Aorta (tissue), 5 donors: ENCODE measurements at places on chromosomes 11 and 22. TPM values are rescaled to one million over a fixed set of nuclear protein-coding genes. Genes with fewer than 3 reads are reported as not detected.

The CHST1 gene
- total RNA-seq: 11.0 TPM

The MMP12 gene
- total RNA-seq: 0.23 TPM

The OR51B4 gene
- total RNA-seq: not detected

The SAC3D1 gene
- 3.6 TPM for total RNA-seq

The SNX32 gene
- 2.4 TPM for total RNA-seq

The CCDC116 gene
- total RNA-seq: 1.8 TPM

The TUB gene
- total RNA-seq: 5.9 TPM

The TRIM49C gene
- not detected for total RNA-seq

The TMEM45B gene
- total RNA-seq: 0.19 TPM

The KRTAP5-5 gene
- not detected for total RNA-seq

The OR56A1 gene
- not detected for total RNA-seq

The INS gene
- 2.1 TPM for total RNA-seq

- H3K4me1 ChIP-seq: no peaks in the 10 kb centered on the region
- no peak overlapping the region for H3K4me3 ChIP-seq
- no peaks in the 10 kb centered on the region for H3K27me3 ChIP-seq
- DNase-seq: peak; percentile 62
- H3K27ac ChIP-seq: peak overlapping the region; percentile 85
Observed at GRCh38 chr11:43941257-43941994, 1.0 kb upstream of the C11orf96 start.

GRCh38 chr11:94705419-94705818 lies 62.7 kb upstream of the AMOTL1 start:
- H3K36me3 ChIP-seq: no peaks in the 10 kb centered on the region
- no peak overlapping the region for H3K4me3 ChIP-seq
- H3K27ac ChIP-seq: no peak overlapping the region
- no peak for DNase-seq
- H3K4me1 ChIP-seq: no peaks in the 10 kb centered on the region

DNA sequence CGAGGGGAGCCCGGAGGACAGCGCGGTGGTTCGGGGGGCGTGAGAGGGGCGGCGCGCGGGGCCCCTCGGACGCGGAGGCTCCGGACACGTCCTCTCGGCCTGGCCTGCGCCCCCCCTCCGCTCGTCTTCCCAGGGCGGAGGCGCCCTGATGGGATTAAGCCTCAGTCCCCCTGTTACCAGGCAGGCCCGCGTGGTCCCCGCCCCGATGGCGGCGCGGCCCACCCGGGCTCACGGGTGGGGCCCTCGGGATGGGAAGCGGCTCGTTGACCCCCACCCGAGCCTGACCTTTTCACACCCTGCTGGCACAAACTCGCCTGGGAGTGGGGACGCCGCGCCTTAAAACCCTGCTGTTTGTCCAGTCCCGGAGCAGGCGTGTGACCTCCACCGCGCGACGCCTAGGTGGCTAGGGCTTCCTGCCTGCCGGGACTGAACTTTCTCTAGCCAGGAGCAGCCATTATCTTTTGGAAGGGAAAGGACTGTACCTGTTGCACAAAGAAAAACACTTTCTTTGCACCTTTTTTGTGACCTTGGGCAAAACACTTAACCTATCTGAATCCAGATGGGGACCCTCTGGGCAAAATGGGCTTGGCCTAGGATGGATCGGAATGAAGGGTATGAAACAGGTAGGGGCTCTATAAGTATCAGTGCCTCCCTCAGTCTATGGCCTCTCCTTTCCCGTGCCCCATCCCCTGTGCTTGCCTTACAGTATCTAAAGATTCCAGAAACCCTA lies 1.0 kb downstream of the KIAA1671 start:
- no peaks in the 10 kb centered on the region for H3K4me1 ChIP-seq
- DNase-seq: peak; percentile 54
- peak overlapping the region; percentile 58 for H3K4me3 ChIP-seq
- no peak overlapping the region for H3K27ac ChIP-seq
- H3K27me3 ChIP-seq: no peaks in the 10 kb centered on the region
- no peaks in the 10 kb centered on the region for H3K36me3 ChIP-seq

GRCh38 chr11:106523921-106524320 lies 446.5 kb downstream of the AASDHPPT start:
- no peaks in the 10 kb centered on the region for H3K36me3 ChIP-seq
- H3K4me1 ChIP-seq: no peaks in the 10 kb centered on the region
- no peak for DNase-seq
- H3K4me3 ChIP-seq: no peak overlapping the region

GRCh38 chr22:45883811-45884170 lies 93.2 kb downstream of the WNT7B start:
- H3K4me1 ChIP-seq: no peaks in the 10 kb centered on the region
- DNase-seq: peak; percentile 24
- H3K27me3 ChIP-seq: no peaks in the 10 kb centered on the region
- no peak overlapping the region for H3K4me3 ChIP-seq
- no peaks in the 10 kb centered on the region for H3K36me3 ChIP-seq

DNA sequence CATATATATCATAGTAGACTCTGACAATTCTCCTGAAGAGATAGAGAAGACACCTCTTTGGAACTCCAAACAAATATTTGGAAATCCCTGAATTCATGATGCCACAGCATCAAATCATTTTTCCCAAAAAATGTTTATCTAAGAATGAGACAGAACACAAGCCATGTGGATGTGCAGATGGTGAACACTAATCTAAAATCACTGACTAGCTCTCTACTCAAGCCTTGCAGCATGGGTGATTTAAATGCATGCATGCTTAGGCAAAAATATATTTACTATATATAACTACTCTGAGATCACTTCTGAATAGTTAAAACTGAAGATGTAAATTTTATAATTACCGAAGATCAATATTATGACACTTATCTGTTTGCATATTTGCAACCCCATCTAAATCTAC lies 289.9 kb downstream of the GUCY1A2 start:
- no peak overlapping the region for H3K4me3 ChIP-seq
- DNase-seq: no peak
- no peaks in the 10 kb centered on the region for H3K27me3 ChIP-seq
- no peaks in the 10 kb centered on the region for H3K36me3 ChIP-seq
- H3K4me1 ChIP-seq: no peaks in the 10 kb centered on the region

DNA sequence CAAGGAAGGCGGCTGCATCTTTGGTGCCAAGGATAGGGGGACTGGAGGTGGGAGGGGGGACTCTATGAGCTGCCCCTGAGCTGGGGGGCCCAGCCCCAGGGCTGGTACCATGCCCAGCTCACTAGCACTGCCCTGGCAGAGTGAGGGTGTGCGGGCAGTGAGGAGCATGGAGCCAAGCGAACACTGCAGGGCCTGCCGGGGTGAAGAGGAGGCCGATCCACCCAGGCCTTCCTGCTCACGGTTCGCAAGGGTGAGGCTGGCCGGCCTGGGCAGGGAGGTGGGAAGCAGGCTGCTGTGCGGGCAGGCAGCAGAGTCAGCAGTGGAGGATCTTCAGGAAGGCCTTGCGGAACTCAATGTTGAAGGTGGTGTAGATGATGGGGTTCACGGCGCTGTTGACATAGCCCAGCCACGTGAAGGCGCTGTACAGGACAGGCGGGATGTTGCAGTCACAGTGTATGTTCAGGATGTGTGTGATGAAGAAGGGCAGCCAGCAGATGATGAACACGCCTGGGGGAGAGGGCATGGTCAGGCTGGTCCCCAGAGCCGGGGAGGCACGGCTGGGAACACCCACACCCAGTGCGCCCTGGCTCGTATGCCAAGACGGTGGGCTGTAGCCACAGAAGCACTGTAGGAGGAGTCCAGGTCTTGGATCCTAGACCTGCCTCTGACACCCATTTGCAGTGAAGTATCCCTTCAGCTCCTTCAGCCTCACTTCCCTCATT lies 23.0 kb downstream of the ANKK1 start:
- no peaks in the 10 kb centered on the region for H3K27me3 ChIP-seq
- H3K27ac ChIP-seq: no peak overlapping the region
- H3K36me3 ChIP-seq: no peaks in the 10 kb centered on the region
- peak; percentile 68 for DNase-seq
- no peaks in the 10 kb centered on the region for H3K4me1 ChIP-seq
- H3K4me3 ChIP-seq: no peak overlapping the region

- H3K4me1 ChIP-seq: no peaks in the 10 kb centered on the region
- peak within 1 kb of the TSS; percentile 60 for H3K4me3 ChIP-seq
- H3K36me3 ChIP-seq: no peaks in the 10 kb centered on the region
- peak within 1 kb of the TSS; percentile 58 for H3K27ac ChIP-seq
- no peaks in the 10 kb centered on the region for H3K27me3 ChIP-seq
Observed at GRCh38 chr11:93784145-93784934, at the start of gene MED17. Gene MED17, plus strand, starts transcription at chr11:93784282. Its CDS starts 232 bp downstream, at chr11:93784514.

DNA sequence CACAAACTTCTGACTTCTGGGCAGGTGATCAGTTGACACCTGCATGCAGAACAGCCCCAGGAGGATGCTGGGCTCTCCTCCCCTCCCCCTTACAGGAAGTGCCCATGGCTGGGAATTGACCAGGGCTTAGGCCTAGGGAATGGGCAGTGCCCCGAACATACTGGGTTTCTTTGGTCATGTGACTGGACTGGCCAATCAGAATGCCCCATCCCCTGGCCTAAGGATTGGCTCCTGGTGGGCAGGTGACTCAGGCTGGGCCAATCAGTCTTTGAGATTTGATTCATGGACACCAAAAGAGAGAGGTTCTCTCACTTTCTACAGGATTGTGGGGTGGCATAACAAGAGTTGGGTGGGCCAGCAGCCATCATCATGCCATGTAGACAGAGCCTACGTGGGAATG lies 37.1 kb downstream of the MCM5 start:
- no peak overlapping the region for H3K27ac ChIP-seq
- no peak overlapping the region for H3K4me3 ChIP-seq
- DNase-seq: no peak
- H3K27me3 ChIP-seq: no peaks in the 10 kb centered on the region
- no peaks in the 10 kb centered on the region for H3K4me1 ChIP-seq
- no peaks in the 10 kb centered on the region for H3K36me3 ChIP-seq

DNA sequence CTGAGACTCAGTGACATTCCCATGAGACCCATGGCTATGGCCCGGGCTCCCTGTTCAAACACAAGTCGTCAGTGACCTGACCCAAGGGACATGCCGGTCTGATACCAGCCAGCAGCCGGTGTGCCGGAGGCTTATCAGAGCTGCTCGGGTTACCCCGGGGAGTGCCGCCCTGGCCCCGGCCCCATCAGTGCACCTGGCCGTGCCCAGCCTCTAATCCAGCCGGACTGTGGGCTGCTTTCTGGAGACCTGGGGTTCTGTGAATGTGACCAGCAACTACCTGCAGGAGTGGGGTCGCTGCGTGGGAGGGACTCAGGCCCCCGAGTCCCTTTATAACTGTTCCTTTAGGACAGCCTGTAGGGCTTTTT lies 52.7 kb downstream of the LINC01488 start:
- H3K27ac ChIP-seq: no peak overlapping the region
- no peaks in the 10 kb centered on the region for H3K36me3 ChIP-seq
- no peaks in the 10 kb centered on the region for H3K4me1 ChIP-seq
- no peaks in the 10 kb centered on the region for H3K27me3 ChIP-seq
- H3K4me3 ChIP-seq: no peak overlapping the region
- DNase-seq: no peak

GRCh38 chr11:79110796-79111195 lies 330.0 kb downstream of the TENM4 start:
- no peak overlapping the region for H3K4me3 ChIP-seq
- no peaks in the 10 kb centered on the region for H3K4me1 ChIP-seq
- no peak for DNase-seq
- no peaks in the 10 kb centered on the region for H3K27me3 ChIP-seq

DNA sequence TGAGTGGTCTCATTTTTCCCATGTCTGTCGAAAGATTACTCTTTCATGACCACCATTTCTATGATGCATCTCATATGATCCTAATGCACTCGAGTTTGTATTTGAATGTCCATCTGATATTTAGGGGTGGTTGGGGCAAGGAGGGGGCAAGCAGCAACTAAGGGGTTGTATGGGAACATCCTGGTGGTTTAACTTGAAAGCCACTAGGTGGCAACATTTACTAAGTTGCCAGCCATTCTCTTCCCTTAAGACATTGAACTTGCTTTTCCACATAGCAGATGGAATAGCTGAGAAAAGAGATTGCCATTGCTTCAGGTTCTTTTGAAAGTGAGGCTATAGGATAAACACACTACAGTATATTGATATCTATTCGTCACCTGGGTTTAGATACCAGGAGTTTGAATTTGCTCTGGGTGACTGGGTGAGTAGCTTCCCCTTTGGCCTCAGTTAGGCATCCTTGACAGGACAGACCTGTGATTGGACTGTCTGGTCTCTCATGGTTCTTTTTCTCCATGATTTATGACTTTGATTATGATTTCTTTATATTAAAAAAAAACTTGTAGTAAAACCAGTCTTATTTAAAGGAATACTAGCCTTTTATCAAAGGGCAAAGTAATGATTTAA lies 32.4 kb downstream of the NF2 start:
- no peak for DNase-seq
- no peak overlapping the region for H3K4me3 ChIP-seq
- no peak overlapping the region for H3K27ac ChIP-seq
- no peaks in the 10 kb centered on the region for H3K4me1 ChIP-seq

DNA sequence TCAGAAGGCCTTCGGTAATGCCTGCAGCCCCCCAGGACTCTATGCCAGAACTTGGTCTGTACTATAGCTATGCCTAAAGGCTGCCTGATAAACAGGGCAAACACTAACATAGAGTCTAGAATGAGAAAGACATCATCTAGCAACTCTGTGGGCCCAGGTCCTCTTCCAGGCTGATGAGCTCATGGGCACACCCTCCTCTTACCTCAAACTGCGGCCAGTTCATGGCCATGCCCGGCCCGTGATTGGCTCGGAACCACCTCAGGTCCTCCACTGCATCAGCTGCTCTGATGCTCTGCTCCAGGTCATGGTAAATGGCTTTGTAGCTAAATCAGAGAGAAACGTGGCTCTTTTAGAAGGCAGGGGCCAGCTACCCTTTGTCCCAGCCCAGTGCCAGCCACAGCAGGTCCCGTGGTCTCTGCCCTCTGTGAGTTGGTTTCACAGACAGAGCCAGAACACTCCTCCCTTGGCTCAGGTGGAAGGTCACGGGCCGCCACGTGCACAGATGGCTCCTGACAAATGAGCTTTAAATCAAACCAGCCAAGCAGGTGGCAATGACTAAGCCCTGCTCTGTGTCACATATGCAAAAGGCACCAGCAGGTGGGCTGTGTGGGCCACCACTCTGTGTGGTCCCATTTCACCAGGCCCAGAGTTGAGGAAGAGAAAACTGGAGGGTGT lies 25.0 kb upstream of the ARFGAP3 start:
- no peak overlapping the region for H3K4me3 ChIP-seq
- H3K4me1 ChIP-seq: no peaks in the 10 kb centered on the region
- no peak overlapping the region for H3K27ac ChIP-seq
- DNase-seq: no peak

DNA sequence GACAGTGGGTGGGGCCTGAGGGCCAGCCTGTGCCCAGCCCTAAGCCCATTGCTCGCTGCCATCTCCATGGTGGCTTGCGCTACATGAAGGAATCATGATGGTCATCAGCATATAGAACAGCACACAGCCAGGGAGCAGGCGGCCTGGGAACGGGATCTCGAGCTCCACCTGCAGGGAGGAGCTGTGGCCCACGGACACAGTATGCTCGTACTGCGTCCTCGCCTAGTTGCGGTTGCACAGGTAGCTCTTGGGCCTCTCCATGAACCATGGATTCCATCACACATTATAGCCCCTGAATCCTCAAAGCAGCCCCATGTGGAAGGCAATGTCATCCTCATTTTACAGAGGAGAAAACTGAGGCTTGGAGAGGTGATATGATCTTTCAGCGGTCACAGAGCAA lies 15.1 kb downstream of the SEC14L4 start:
- H3K27ac ChIP-seq: no peak overlapping the region
- H3K27me3 ChIP-seq: no peaks in the 10 kb centered on the region
- H3K4me1 ChIP-seq: no peaks in the 10 kb centered on the region
- H3K4me3 ChIP-seq: no peak overlapping the region
